CD4-positive, alpha-beta T cell treated with Interleukin-4 for 1 hour (primary cell): ENCODE measurements at places on chromosomes 5 and 9.
A peak's percentile ranks its signal among the peaks of the same experiment; 100 is the strongest.

GRCh38 chr5:81552852-81553566, 159.1 kb upstream of the ACOT12 start:
- no peak for DNase-seq

DNA sequence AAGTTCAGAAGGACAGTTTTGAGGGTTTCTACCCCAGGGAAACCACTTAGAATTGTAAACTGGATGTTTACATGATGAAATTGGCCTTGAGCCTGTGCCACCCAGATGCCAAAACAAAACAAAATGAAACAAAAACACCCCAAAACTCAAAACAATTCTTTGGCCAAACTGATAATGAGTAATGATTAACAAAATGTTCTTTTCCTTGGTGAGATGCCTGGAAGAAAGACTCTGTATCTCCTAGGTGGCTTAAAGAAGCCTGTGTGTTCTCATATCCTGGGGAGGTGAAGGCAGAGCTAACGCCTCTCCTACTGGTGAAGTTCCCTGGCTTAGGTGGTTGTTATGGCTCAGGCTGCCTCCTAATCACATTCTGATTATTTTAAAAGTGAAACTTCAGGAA, 120.5 kb downstream of the NPR3 start:
- DNase-seq, result no peak

- DNase-seq, result no peak
These were observed 11.6 kb upstream of the TYRP1 start for GRCh38 chr9:12681620-12682019.

GRCh38 chr9:133538851-133539833, 4.6 kb downstream of the ADAMTSL2 start:
- DNase-seq, result no peak

DNA sequence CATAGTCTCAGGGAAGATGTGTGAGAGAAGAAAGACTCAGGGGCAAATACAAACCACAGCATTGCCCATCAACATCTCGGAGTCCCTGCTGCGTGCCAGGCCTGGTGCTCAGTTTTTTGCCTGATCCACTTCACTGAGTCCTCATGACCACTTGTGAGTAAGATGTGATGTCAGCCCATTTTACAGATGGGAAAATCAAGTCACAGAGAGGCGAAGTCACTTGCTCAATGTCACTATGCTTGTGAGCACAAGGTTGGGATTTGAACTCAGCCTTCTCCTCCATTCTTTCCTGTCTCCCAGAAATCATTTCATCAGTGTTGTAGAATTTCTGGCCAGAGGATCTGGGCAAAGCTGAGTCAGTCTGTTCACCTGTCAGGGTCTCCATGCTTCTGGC, 34.6 kb upstream of the PSD2 start:
- no peak for DNase-seq

GRCh38 chr5:151094030-151094851, 13.4 kb upstream of the TNIP1 start:
- peak; percentile 83 for DNase-seq
